ENCODE measurements at places on chromosomes 16 and 17. TPM values are rescaled to one million over a fixed set of nuclear protein-coding genes. Genes with fewer than 3 reads are reported as not detected.
A peak's percentile ranks its signal among the peaks of the same experiment; 100 is the strongest.

The DOC2B gene
- not detected for polyA plus RNA-seq

GRCh38 chr17:60792250-60792898, 114.7 kb downstream of the BCAS3 start:
- no peak for DNase-seq

DNA sequence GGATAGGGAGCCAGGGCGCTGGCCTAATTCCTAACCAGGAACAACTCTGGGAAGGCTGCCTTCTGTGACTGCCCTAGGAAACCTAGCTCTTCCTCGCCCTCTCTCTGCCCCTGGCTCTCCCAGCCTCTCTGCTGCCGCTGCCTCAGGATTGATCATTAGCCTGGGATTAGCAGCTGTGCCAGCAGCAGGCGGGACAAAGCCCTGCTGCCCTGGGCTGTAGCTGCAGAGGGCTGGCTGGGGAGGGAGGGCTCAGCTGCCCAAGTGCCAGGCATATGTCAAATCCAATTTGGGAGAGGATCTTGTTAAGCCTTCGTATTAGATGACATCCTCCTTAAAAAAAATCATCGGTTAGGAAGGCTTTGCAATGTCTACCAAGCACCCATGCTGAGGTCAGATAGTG, 144.8 kb upstream of the CCL2 start:
- no peak for DNase-seq

DNA sequence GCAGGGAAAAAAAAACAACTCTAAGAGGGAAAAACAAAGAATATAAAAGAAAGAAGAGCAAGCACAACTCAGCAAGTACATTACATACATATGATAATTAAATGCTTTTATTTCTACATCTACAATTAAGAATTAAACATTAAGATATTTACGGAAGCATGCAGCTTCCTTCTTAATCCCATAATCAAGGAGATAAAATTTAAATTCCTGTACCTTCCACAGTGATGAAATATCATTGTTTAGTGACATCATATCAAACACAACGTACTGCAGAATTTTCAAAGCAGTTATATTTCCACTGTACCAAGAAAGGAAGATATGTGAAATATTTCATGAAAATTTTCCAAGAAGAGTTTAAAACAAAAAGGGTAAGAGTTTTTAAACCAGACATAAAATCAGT, 26.0 kb downstream of the KANSL1 start:
- DNase-seq: no peak

- no peak for DNase-seq
These were observed 1237.1 kb upstream of the GOT2 start for GRCh38 chr16:59971264-59971663.

DNA sequence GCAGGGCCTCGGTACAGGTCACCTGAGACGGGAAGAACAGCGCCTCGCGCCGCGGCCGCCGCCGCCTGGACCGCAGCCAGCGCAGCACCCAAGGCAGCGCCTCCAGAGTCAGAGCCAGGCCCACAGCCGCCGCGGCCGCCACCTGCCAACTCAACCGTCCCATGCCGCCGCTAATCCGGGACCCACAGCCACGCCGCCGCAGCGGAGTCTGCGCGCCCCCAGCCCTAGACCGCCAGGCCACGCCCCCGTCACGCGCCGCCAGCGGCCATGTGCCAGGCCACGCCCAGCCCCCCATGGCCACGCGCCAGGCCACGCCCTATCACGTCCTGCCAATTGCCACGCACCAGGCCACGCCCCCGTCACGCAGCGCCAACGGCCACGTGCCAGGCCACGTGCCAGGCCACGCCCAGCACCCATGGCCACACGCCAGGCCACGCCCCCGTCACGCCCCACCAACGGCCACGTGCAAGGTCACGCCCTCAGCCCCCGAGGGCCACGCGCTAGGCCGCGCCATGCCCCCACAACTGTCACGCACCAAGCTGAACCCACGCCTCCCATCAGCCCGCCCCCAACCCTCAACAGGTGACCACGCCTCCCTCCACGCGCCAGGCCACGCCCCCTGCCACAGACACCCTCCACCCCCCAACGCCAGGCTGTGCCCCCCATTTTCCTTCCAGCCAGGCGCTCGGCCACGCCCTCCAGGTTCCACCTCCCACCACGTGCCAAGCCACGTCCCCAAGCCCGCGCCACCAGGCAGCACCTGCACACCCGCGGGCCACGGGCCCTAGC, at the start of gene PLD6:
PLD6 (minus strand) TSS at position 210 of the 789 bp plus-strand sequence; CDS start at position 163, 47 bp downstream.
- DNase-seq: peak; percentile 85
